ENCODE measurements at places on chromosomes 6 and 20.

GRCh38 chr20:63316502-63316921, 23.5 kb downstream of the COL20A1 start:
- no peak for DNase-seq

GRCh38 chr6:21455071-21455470, 138.5 kb upstream of the SOX4 start:
- no peak for DNase-seq

DNA sequence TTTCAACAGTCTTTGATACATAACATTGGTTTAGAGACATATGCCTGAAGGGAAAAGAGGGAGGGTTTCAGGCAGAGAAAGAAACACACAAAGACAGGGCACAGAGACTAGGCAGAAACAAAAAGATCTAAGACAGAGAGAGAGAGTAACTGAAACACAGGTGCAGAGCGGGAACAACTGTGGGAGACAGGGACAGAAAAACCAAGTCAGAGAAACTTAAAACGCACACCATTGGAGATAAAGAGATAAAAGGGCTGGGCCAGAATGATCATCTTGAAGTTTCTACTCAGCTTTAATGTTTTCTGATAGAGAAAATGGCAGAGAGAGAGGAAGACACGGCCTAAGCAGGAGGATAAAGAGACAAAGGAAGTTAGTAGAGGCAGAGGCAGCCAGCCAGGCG, 11.8 kb downstream of the UNC5CL start:
- DNase-seq = no peak

GRCh38 chr6:36285187-36285671, 15.4 kb downstream of the PNPLA1 start:
- no peak for DNase-seq

- DNase-seq = no peak
These were observed 1.6 kb downstream of the VGLL2 start for GRCh38 chr6:117267054-117267347.

Measured in stimulated activated naive CD8-positive, alpha-beta T cell treated with anti-CD3 and anti-CD28 coated beads, Interleukin-15, Interleukin-2, amounts not matched to agents 100 U/mL and 50 U/mL, for 24 hours (primary cell).